A549 (cell line): ENCODE measurements at places on chromosomes 5 and 9.

DNA sequence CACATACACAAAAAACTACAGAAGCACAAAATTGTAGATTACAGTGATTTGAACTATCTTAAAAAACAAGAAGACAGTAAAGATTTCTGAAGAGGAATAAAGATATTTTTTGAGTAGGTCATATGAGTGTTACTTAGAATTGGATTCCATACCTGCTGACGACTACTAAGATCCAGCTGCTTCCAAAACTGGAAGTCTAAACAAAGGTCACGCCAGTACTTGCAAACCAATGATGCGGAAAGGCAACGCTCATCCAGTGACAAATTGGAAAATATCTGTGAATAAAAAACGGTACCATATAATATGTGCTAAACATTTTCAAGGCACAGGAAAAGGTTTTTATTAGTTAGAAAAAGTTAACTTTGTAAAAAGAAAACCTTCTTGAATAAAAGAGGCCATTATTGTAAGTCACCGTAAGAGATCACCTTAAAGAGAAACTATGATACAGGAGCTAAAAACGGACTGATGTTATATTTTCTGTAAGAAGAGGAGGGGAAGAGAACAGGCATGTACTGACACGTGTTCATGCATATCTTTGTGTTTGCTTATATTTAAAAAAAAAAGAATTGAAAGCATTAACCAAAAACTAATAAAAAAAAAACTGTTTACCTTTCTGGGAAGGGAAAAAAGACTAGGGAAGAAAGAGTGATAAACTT is 14.1 kb downstream of the FBXL17 start:
- no peak for DNase-seq

DNA sequence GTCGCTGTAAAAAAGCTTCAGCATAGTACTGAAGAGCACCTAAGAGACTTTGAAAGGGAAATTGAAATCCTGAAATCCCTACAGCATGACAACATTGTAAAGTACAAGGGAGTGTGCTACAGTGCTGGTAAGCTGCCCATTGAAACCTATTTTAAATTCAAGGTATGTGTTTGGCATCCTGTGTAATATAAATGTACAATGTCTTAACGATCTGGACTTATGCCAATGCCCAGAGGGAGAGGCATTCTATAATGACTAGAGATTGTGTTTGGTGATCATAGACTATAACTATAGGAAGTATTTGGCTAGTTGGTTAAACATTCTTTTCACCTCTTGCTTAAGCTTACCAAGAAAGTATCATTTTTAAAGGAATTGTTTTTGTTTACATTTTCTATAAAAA is 95.7 kb downstream of the INSL6 start:
- no peak for DNase-seq

DNA sequence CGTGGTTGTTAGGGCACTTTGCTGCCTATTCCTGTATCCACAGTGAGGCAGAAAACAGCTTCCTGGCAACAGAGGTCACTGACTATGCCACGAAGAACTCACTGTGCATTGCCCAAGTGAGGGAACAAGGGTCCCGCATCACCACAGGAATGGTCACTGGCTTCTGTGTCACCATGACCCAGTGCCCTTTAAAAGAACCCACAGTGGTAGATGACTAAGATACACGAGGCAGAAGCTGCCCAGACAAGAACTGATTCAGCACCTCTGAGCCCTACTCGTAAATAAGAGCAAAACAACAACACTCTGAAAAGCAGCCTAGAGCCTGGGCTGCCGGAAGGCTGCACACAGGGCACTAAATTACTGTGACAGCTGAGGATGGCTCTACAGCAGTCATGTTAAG is 236.6 kb upstream of the RASEF start:
- DNase-seq = peak; percentile 37

DNA sequence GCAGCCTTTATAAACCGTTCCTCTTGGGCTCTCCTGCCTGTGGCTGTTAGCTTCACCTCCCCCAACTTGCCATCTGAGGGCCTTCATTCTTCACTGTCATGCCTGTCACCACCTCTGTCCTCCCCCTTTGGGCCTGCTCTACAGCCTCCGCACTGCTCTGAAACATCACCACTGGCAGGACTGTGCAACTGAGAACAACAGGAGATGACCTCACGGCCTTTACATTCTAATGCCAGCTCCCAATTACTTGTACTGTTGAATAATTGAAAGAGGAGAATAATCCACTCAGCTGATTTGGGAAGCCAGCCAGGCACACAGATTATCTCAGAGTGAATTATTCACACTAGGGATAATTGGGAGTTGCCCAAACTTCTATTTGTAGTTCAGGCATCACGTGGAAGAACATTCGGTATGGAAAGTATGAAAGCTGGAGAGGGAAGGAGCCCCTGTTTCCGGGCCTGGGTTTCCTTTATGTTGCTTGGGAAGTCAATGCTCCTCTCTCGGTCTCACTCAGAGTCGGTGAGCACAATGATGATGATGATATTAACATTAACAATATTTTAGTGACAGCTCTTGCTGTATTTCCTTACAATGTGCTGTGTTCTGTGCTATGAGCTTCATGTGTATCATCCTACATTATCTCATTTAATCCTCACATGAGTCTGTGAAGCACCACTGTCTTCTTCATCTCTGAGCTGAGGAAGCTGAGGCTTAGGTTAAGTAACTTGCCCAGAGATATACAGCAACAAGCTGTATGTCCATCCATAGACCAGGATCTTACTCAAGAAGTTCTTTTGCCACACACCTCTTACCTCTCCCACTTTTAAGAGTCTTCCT is 99.3 kb upstream of the LRRTM2 start:
- no peak for DNase-seq

DNA sequence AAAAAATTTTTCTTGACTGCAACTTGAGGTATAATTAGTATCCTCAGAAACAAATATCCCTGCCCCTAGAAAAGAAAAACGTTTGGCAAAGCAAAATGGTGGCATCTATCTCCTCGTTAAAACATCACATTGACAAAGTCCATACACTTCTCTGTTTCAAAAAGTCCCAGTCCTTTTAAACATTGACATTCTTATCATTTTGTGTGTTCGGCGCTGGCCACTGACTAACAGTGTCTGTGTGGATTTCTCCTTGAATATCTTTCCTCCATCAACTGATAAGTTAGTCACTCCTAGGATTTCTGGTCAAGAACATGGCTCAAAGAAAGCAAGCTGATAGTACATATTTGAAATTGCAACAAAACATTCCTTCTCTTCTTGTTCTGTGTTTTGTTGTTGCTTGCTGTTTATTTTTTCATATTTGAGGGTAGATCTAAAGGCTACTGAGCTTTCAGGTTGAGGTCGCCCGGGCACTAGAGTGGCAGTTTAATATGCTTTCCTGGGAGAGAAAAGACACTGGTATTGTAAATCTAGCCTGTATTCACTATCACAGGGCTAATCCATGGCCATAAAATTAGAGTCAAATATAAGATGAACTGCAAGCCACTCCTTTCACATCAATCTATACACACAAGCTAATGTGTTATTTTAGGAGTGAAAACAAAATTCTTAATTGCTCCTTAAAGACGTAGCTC is 8.5 kb upstream of the PPIC start:
- no peak for DNase-seq

GRCh38 chr5:132489051-132489770 is 1.4 kb downstream of the IRF1 start:
- DNase-seq = no peak

- no peak for DNase-seq
These were observed 175.1 kb upstream of the OTULINL start for GRCh38 chr5:14406554-14406849.

DNA sequence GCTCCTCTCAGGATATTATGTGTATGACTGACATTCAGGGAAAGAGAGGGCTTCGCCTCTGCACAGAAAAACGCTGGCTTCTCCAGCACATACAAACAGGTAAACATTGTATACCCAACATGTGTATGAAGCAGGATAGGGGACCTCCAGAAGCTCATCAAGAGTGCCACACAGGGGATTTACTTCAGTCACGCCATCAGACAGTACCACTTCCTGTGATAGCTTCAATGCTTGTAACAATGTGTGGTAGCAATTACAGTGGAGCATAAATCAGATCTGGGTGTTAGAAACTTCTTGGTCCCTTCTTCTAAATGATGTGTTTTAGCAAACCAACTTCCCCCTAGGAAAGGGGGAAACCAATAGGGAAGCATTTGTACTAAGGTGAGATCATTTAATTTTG is 160.8 kb downstream of the TSSK1B start:
- DNase-seq = no peak

- DNase-seq = no peak
These were observed 19.8 kb upstream of the NEUROG1 start for GRCh38 chr5:135555530-135555929.

- DNase-seq = no peak
These were observed 110.4 kb downstream of the EFNA5 start for GRCh38 chr5:107560377-107560776.

GRCh38 chr5:92687821-92688722 is 892.9 kb downstream of the NR2F1-AS1 start:
- DNase-seq = peak; percentile 61

DNA sequence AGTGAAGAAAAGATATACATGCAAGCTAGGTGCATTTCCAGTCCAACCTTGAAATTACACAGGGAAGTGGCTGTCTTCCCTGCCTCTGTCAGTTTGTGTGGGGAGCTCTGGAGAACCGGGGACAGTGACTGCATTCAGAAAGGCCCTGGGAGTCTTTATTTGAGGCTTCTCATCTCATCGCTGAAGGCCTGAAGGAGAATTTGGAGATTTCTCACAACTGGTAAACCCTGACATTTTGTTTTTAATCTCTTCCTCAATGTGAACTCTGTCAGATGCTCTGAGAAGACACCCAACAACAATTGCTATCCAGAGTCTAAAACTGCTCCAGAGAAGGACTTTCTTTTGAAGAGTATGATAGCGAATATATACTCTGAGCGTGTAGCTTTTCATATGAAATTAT is 33.0 kb downstream of the MACIR start:
- no peak for DNase-seq

DNA sequence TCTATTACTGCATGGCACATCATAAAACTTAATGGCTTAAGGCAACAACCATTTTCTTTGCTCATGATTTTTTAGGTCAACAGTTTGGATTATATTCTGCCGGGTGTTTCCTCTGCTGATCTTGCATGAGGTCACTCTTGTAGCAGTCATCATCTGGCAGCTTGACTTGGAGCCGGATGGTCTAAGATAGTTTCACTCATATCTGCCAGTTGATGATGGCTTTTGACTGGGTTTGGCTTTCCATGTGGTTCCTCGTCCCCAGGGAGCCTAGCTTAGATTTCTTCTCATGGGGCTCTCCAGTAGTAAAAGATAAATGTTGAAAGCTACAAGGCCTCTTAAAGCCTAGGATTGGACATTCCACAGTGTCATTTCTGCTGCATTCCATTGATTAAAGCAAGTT is 27.4 kb downstream of the LNPEP start:
- DNase-seq = no peak

DNA sequence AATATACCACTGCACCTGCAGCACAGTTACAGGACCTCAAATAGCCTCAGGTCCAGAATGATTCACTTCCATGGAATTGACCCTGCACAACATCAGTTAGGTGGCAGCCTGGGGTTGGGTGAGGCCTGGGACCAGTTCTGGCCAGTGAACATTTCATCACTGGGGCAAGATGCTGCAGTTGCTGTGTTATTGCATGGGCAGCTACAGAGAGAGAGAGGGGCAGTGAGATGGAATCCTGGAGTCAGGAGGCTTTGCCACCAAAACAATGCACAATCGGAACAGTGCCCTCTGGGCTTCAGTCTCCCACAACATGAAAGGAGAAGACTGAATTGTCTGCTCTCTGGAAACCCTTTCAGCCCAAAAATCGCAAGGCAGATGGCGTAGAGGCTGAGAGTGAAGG is 51.8 kb downstream of the SH3TC2 start:
- peak; percentile 8 for DNase-seq

DNA sequence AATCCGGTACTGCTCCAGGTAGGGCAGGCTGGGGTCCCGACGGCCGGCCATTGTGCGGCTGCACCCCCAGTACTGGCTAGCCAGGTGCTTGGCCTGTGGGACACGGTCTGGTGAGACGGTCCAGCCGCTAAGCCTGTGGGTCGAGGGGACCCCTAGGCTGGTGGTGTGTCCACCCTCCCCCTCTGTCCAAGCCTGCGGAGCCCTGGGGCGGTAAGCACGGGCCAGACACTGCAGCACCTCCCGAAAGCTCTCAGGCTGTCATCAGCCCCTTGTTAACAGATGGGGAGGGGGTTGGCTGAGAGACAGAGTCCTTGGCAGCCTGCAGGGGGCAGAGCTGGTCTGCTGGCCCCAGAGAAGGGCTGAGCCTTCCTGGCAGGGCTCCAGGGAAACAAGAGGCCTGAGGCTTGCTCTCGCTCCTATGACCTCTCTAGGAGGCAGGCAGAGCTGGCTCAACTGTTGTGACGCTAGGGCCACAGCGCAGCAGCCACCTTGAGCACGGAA is 11.8 kb upstream of the MRNIP start:
- DNase-seq = peak; percentile 65

- DNase-seq = peak; percentile 82
These were observed 1.6 kb downstream of the B4GALT1 start for GRCh38 chr9:33165263-33166151.

DNA sequence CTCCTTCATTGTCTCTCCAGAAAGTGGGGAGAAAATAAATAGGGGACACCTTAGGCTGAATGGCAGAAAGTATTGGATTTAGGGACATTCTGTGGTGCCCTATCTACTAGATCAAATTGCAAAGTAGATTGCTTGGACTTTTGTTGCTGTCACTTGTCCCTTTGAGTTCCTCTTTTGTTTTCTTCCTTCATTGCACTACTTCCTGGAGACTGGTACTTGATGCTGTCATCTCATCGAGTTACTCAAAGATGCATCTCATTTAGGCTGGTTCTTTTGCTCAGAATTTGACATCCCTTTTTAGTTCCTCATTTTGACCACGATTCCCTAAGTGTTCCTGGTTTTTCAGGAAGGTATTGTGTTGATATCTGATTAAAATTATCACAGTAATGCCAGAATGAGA is 137.6 kb downstream of the ADGRV1 start:
- no peak for DNase-seq

- no peak for DNase-seq
These were observed 77.9 kb upstream of the PIK3R1 start for GRCh38 chr5:68137511-68138140.

GRCh38 chr9:125707472-125707804 is 430 bp upstream of the MAPKAP1 start:
- peak; percentile 7 for DNase-seq

GRCh38 chr5:143199843-143200242 is 203.6 kb downstream of the NR3C1 start:
- no peak for DNase-seq

- DNase-seq = no peak
These were observed 455.8 kb upstream of the PTGER4 start for GRCh38 chr5:40223884-40224402.

- DNase-seq = peak; percentile 98
These were observed 1.3 kb upstream of the RNF208 start for GRCh38 chr9:137223078-137223970.

DNA sequence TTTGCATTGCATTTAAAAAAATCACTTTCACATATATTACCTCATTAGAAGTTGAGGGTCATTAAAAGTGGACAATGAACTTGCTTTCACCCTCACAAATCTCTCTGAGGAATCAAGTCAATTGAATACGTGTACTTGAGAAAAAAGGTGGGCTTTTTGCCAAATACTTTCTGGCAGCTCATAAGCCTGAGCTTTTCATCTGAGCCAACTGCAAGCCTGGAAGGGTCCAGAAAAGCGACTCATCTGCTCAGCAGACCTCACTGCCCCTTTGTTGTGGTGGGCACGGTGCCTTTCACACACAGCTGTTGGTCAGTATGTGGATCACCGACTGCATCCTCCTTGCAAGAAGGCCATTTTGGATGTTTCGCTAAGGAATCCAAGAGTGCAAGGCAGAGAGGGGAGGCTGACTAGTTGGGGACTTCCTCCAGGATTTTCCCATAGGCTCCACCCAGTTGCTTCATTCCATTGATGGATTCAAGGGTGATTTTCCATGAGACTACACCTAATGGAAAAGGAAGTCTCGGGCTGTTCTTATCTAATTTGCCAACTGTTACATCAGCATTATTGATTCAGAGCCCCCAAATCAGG is 564.7 kb downstream of the PDE4D start:
- peak; percentile 74 for DNase-seq
